Peyer's patch (tissue), 4 donors: ENCODE measurements at places on chromosomes 7 and 10.

- no peak for DNase-seq
Observed at GRCh38 chr7:44177570-44178131, 11.6 kb downstream of the GCK start.

- DNase-seq, result no peak
Observed at GRCh38 chr10:86066696-86067095, 299.9 kb downstream of the GRID1 start.

GRCh38 chr7:48389977-48390376 is 218.7 kb downstream of the ABCA13 start:
- no peak for DNase-seq

DNA sequence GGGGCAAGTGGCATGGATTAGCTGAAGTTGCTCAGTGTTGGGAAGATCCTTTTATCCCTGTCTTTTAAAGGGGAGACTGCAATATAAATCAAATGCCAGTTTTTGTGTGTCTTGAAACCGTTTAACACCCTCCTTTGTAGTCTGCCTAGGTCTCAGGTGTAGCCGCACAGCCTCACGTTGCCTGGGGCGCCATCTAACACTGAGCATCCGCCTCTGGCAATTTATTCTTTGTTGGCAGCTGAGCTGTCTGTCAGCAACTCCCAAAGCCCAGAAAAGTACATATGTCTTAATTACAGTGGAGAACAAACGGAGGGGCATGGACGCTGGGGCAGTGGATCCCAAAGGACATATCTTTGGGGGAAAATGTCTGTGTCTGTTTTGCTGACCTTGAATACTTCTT is 254.7 kb downstream of the STK31 start:
- no peak for DNase-seq
